Inflammatory macrophage (primary cell): ENCODE measurements at places on chromosomes 2 and 18.

DNA sequence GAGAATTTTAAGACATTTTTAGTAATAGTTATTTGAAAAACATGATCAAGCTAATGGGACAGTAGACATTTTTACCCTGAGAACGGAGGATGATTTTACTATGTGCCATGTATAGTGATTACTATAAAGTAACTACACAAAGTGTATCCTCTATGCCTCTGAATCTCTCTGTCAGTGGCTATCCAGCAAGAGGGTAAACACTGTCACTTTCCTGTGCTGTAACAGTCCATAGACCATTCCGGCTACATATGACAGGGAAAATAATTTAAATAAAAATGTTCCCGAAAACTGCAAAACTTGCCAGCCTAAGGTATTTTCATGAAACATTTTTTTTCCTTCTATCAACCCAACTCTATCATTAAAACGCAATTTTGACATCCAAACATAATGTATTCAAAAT lies 1632.2 kb upstream of the ACVR2A start:
- DNase-seq: no peak

- no peak for DNase-seq
Observed at GRCh38 chr18:8056723-8057122, 489.6 kb downstream of the PTPRM start.

- DNase-seq: peak; percentile 76
Observed at GRCh38 chr2:71000780-71001591, 6.3 kb upstream of the TEX261 start.

GRCh38 chr2:179479947-179480346 lies 215.3 kb upstream of the SESTD1 start:
- no peak for DNase-seq
